Brain microvascular endothelial cell (primary cell): ENCODE measurements at places on chromosomes 1 and 21.

DNA sequence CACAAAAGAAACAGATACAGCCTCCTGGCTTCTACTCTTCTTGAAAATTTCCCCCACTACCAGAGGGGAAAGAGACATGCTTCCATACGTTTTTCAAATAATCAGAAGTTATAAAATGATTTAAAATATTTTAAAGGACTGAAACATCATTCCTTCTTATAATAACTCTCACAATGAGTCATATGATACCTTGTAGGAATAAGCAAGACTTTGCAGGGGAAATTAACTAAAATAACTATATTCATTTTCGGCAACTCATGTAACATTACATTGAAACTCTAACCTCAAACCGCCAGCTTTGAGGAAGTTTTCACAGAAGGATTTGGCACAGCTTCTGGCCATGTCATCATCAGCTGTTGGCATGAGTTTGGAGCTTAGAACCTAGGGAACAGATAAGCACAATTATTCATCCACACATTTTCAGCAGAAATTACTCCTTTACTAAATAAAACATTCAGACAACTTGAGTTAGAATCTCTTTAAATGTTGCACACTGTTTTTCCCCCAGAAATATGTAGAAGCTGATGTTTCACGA is 85.9 kb downstream of the USP24 start:
- peak; percentile 72 for DNase-seq

GRCh38 chr1:222290866-222291265 is 257.0 kb downstream of the HHIPL2 start:
- no peak for DNase-seq

GRCh38 chr1:7313081-7313546 is 458.0 kb upstream of the VAMP3 start:
- no peak for DNase-seq

GRCh38 chr1:215081661-215082531 is 641 bp upstream of the KCNK2 start:
- no peak for DNase-seq

DNA sequence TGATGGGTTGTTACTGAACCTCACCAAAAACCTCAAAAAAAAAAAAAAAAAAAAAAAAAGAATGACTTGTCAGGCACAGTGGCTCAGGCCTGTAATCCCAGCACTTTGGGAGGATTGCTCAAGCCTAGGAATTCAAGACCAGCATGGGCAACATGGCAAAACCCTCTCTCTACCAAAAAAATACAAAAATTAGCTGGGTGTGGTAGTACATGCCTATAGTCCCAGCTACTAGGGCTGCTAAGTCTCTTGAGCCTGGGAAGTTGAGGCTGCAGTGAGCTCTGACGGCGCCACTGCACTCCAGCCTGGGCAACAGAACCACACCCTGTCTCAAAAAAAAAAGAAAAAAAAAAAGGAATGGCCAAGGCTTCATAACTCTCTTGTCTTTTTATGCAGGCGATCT is 11.1 kb downstream of the CHAF1B start:
- no peak for DNase-seq

GRCh38 chr1:197029749-197030148 is 37.3 kb downstream of the F13B start:
- no peak for DNase-seq

DNA sequence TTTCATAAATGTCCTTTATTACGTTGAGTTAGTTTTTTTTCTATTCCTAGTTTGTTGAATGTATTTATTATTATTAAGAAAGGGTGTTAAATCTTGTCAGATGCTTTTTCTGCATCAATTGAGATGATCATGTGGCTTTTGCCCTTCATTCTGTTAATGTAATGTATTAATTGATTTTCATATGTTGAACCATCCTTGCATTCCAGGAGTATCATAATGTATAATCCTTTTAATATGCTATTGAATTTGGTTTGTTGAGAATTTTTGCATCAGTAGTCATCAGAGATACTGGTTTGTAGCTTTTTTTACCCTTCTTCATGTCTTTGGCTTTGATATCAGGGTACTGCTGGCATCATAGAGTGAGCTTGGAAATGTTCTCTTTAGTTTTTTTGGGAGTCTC is 100.0 kb downstream of the POFUT2 start:
- DNase-seq: no peak

- DNase-seq: no peak
Observed at GRCh38 chr1:171910786-171911185, 69.5 kb downstream of the DNM3 start.

- DNase-seq: peak; percentile 45
Observed at GRCh38 chr1:118945489-118945888, 42.7 kb downstream of the TBX15 start.

GRCh38 chr1:38242506-38242905 is 195.9 kb upstream of the POU3F1 start:
- no peak for DNase-seq

DNA sequence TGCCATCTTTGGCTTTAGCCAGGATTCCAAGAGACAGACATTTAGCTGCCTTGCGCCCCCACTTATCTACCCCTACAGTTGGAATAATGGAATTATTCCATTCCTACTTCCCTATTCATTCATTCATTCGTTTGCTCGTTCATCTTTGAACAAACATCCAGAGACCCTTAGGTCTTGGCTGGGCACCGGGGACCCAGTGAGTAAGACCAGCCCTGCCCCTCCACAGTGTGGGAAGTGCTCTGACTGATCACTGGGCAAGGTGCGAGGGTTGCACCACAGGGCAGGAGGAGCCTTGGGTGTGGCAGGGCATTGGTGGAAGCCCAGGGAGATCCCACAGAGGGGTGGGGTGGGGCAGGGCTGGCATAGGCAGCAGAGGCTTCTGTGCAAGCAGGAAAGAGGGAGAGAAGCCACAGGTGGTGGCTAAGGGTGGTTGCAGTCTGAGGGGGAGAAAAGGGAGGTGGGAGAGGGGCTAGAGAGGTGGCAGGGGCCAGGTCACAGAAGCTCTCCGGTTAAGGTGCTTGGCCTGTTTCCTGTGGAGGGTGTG is 35.0 kb upstream of the TMEM61 start:
- DNase-seq: no peak

- no peak for DNase-seq
Observed at GRCh38 chr1:244350027-244350426, 101.7 kb downstream of the ADSS2 start.

DNA sequence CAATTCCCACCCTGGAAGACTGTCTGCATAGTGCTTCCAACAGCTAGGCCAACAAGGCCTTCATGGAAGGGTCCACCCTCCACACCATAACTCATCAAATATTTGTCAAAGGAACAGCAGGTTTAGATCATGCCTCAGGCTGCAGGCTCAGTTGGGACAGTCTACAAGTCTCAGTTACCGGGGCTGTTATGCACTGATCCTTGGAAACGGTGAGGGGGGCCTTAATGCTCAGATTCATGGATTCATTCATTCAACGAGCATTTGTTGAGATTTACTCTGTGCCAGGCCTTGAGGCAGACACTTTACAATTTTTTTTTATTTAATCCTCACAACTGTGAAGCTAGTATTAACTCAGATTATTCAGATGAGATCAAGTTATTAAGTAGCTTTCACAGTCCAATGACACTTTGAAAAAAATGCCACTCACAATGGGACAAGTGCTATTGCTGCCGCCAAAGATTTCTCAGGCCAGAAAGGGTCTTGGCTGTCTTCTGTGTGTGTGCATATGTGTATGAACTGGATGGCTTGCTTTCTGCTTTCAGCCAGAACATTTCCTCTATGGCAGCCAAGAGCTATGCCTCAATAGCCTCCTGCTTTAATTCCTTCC is 8.9 kb upstream of the C1orf216 start:
- no peak for DNase-seq

DNA sequence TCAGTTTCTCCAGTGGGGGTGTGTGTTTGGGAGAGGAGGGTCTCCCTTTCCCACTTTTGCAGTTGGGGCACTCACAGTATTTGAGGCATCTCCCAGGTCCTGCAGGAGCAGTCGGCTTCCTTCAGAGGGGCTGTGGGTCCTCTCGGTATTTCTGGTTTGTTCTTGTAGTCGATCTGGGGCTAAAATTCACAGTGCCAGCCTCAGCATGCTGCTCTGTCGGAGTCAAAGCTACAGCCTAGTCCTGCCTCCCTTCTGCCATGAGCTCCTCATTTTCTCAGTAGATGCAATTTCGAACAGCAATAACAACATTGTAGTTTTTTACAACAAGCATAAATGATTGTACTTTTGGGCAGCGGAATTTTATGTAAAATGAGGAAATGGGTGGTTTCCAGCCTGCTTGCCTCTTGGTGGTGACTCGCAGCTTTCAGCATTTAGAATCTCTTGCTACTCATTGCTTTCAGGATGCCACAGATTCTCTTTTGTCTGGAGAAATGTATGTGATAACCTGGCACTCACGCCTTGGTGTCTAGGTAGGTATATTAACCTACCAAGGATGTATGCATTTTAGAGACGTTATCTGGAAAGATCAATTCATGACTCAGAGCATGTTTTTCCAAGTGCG is 82.4 kb upstream of the C21orf91 start:
- no peak for DNase-seq

DNA sequence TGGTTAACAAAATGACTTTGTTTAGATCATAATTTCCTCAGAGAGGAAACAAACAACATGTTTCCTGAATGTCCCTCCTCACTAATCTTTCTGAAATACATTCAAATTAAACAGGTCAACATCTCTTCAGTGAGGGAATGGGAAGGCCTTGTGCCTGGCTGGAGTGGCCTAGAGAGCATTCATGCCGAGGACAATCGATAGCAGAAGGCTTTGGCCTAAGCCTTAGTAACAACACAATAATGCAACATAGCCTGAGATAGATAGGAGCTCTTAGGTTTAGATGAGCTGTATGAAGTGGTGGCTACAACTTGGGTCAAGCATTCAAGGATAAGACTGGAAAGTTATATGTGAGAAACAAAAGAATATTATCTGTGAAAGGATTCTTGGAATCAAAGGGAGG is 37.4 kb downstream of the ILDR2 start:
- DNase-seq: no peak

- DNase-seq: no peak
Observed at GRCh38 chr1:9400425-9401079, 107.9 kb downstream of the SPSB1 start.

GRCh38 chr1:9235096-9235459 is 504 bp downstream of the H6PD start:
- peak; percentile 47 for DNase-seq

DNA sequence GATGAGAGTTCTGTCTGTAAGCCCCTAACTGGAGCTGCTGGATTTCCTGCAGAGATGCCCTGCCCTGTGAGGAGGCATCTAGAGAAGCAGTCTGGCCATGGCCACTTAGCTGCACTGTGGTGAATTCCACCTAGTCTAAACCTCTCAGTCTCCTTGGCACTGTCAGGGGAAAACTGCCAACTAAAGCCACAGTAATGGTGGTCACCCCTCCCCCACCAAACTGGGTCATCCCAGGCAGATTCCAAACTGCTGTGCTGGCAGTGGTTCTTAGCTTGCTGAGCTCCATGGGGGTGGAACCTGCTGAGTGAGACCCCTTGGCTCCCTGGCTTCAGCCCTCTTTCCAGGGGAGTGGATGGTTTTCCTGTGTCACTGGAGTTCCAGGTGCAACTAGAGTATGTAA is 740.6 kb downstream of the RWDD3 start:
- DNase-seq: no peak

DNA sequence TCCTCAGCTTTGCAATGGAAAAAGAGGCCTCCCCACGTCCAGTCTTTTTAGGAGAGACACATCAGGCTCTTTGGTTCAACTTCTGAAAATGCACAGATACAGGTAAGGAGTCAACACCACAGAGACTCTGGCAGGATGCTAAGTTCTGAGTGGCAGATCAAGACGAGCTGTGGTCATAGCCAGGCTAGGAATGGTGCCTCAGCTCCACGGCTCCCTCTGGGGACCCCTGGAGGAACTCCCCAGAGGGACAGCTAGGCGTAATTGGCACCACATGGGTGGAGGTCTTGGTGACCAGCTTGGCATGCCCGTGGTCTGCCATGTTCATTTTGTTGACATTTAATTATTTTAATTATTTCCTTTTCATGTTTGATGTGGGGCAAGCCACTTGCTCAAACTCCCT is 206.1 kb downstream of the KAZN start:
- DNase-seq: no peak

GRCh38 chr1:184315254-184315653 is 71.6 kb upstream of the C1orf21 start:
- DNase-seq: no peak

DNA sequence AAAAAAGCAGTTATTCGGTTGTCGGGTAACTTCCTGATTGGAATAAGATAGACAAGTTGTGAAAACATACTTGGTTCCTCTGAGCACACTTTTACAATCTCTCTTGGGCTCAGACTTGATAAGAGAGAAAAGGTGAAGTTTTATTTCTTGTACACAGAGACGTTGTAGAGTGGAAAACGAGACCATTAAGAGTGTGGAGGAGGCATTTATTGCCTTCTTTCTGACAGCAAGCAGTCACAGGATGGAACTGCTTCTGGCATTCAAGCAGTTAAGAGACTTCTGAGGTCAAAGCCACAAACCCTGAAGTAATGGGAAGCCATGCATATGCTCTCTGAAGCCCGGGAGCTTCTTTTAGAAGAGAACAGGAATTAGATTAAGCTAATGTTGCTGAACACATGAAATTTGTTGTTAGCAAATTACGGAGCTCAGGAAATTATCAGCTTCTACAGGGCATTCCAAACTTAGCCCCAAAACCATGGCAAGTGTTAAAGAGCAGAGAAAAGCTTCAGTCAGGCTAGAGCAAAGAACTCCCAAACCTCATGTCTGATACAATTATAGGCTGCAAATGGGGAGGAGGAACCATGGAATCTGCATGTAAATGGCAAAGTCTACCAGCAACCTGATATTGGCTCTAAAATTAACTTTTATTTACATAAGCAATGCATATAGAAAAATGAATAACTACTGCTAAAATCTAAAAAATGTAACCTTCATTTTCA is 26.0 kb downstream of the S1PR1 start:
- DNase-seq: no peak

DNA sequence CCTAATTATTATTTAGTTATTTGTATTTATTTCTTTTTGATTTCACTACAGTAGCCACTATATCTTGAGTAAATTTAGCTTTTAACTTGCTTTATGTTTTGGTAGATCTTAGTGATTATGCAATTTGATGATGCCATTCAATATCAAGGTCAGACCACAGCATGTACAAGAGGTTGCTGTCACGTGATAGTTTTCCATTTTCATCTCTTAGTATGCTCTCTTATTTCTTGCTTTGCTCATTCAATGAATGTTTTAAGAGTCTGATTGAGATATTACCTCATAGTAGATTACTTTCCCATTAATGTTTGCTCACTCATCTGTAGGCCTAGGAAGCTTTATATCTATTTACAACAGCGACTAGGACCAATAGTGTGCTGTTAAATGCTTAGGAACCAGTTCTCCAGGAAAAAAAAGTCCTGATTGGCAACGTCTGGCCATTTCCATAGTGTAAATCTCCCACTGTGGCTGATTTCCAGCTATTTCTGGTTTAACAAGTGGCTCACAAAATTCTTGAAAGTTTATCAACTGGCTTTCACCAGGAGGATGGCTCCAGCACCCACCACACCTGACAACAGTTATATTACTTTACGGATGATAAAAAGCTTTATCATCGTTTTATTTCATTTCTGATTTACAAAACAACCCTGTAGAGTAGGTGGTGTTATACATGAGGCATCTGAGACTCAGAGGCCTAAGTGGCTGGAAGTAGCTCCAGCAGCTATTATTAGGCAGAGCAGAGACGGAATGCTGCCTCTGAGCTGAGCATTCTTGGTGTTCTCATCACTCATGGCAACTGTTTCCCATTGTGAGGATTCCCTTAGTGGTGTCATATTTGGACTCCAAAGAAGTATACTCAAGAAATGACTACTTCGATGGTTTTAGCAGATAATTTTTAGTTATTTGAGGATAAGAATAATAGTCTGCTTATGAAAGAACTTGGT is 235.2 kb downstream of the DISC1 start:
- DNase-seq: peak; percentile 56
